ENCODE measurements at places on chromosomes 16 and 17. TPM values are rescaled to one million over a fixed set of nuclear protein-coding genes. Genes with fewer than 3 reads are reported as not detected.

Gene PRSS53
- 1.5 TPM for total RNA-seq

Gene TBC1D3K
- not detected for total RNA-seq

Gene CRISPLD2
- total RNA-seq = 259 TPM

Gene C17orf50
- total RNA-seq = not detected

Measured in posterior vena cava (tissue), 2 donors.